ENCODE measurements at places on chromosomes 5 and 9. TPM values are rescaled to one million over a fixed set of nuclear protein-coding genes. Genes with fewer than 3 reads are reported as not detected.

Gene GLRA1
- polyA plus RNA-seq = not detected

Gene ALDOB
- polyA plus RNA-seq = not detected

Gene IRX1
- 0.34 TPM for polyA plus RNA-seq

Gene CERCAM
- 1.1 TPM for polyA plus RNA-seq

Gene SEPTIN8
- polyA plus RNA-seq = 33.6 TPM

Gene RNF183
- polyA plus RNA-seq = not detected

Gene ZBTB26
- polyA plus RNA-seq = 8.5 TPM

Gene ORM2
- polyA plus RNA-seq = not detected

Gene FBP2
- polyA plus RNA-seq = not detected

Gene CXCL14
- polyA plus RNA-seq = 1.1 TPM

Gene WNT8A
- polyA plus RNA-seq = 0.26 TPM

Gene C9
- not detected for polyA plus RNA-seq

Gene SPATA31C1
- not detected for polyA plus RNA-seq

Gene CDKN2B-AS1
- not detected for polyA plus RNA-seq

Gene GLDC
- 11.4 TPM for polyA plus RNA-seq

Gene PKN3
- 1.4 TPM for polyA plus RNA-seq

Gene LHX3
- not detected for polyA plus RNA-seq

Gene ADAMTS16
- polyA plus RNA-seq = 1.3 TPM

Gene RUSC2
- 59.3 TPM for polyA plus RNA-seq

Gene NUDT2
- polyA plus RNA-seq = 88.3 TPM

Gene TEX48
- not detected for polyA plus RNA-seq

Gene FNBP1
- polyA plus RNA-seq = 14.2 TPM

Gene KIF12
- 0.14 TPM for polyA plus RNA-seq

Gene MEIKIN
- not detected for polyA plus RNA-seq

Gene PNPLA7
- 0.72 TPM for polyA plus RNA-seq

Gene CRB2
- 0.70 TPM for polyA plus RNA-seq

Gene SPINK1
- polyA plus RNA-seq = not detected

Gene PPP3R2
- polyA plus RNA-seq = not detected

Gene ELOVL7
- polyA plus RNA-seq = 2.7 TPM

Gene GPR151
- 1.0 TPM for polyA plus RNA-seq

Gene UTP15
- 18.1 TPM for polyA plus RNA-seq

Gene OGN
- polyA plus RNA-seq = 0.12 TPM

Gene F12
- polyA plus RNA-seq = 1.4 TPM
